IMR-90 (cell line): ENCODE measurements at places on chromosomes 3 and 15. TPM values are rescaled to one million over a fixed set of nuclear protein-coding genes. Genes with fewer than 3 reads are reported as not detected.

ARL8B gene
- 47.0 and 62.5 TPM in 2 replicates for total RNA-seq

CEP70 gene
- total RNA-seq = 11.1 and 21.4 TPM in 2 replicates

EID1 gene
- 147 and 308 TPM in 2 replicates for total RNA-seq

GRAMD2A gene
- total RNA-seq = under 0.01 and 0.18 TPM in 2 replicates

DNA sequence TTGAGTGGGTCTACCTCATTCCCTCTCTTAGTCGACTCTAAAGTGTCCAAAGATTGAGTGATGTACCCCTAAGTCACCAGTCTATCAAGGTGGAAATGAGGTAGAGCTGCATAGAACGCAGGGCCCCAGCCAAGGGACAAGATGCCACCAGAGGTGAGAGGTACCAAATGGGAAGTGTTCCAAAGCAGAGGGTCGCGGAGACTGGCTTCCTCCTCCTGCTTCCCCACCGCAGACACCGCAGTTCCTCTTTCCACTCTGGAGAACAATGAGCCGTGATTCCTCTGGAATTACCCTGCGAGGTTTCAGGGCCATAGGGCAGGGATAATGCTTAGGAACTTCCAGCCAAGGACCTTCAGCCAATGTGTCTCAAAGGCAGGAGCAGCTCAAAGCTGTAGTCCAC lies 55.8 kb downstream of the DAPK2 start:
- DNase-seq = no peak

GRCh38 chr3:195863121-195864061 lies 45.0 kb downstream of the TNK2 start:
- peak; percentile 89 for DNase-seq

GRCh38 chr3:8743911-8744310 lies 10.3 kb downstream of the CAV3 start:
- no peak for DNase-seq

- DNase-seq = peak; percentile 49
Observed at GRCh38 chr3:130759692-130760338, 13.2 kb upstream of the PIK3R4 start.

- no peak for DNase-seq
Observed at GRCh38 chr15:101765772-101766456, 37.4 kb upstream of the OR4F6 start.

- peak; percentile 22 for DNase-seq
Observed at GRCh38 chr15:39797407-39797806, 14.8 kb upstream of the FSIP1 start.
